DMS79 treated with DMSO at 0.1 percent for 48 hours (cell line): ENCODE measurements at places on chromosomes 12 and 14.

DNA sequence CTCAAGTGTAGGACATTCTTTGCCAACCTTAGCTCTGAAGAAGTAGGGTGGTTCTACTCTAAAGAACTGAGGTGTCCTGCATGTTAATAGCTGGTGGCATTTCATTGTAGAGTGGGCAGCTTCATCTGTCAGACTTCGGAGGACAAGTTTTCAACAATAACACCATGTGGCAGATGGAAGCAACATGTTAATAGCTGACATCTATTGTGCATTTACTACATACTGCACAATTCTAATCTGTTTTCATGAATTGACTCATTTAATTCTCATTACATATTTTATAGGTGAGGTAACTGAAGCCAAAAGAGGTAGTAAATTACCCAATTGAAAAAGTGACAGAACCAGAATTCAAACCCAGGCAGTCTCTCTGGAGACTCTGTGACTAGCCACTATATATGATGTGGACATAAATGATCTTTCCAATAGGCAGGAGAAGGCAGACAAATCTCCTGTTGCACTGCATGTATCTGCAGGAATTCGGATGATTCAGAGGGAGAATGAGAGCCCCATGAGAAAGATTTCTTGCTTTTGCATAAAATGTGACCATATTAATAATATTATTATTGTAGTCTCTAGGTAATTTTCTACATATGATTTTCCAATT lies 137.2 kb upstream of the E2F7 start:
- no peak for DNase-seq

DNA sequence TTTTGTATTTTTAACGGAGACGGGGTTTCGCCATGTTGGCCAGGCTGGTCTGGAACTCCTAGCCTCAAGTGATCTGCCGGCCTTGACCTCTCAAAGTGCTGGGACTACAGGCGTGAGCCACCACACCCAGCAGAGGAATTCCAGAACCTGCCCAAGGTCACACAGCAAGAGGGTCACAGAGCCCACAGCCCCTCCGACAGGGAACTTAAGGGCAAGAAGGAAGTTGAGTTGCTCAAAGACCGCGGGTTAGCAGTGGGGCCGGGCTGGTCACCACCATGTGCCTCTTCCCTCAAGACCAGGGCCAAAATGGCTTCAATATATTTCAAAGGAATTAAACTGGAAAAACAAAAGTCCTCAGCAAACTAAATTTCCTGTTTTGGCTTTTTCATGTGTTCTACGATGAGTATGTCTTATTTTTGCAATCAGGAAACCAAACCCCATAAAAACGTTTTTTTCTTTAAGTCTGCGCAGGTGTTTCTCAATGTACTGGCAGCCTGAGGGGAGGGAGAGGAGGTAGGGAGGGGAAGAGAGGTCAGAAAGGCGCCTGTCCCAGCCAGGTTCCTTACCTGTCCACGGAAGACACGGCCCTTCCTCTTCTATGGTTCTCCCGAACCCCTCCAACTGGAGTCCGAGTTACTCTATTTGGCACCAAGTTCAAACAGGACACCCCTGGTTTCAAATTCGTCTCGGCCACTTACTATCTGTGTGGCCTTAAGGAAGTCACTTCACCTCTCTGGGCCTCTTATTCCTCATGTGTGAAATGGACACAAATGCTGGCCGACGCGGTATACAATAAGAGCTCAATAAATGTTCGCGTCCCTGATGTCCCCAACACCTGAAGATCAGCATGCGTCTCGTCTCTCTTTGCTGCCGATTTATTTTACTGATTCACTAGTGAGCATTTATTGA lies 778 bp downstream of the SLC8B1 start:
- DNase-seq: no peak

- no peak for DNase-seq
These were observed 144.7 kb downstream of the SMOC1 start for GRCh38 chr14:70023871-70024270.

- DNase-seq: peak; percentile 87
These were observed at the start of gene COL2A1 for GRCh38 chr12:48004053-48004941. Gene COL2A1 (minus strand): TSS chr12:48004476. CDS start chr12:48004321, 155 bp downstream.

- peak; percentile 97 for DNase-seq
These were observed 38.2 kb upstream of the GNPNAT1 start for GRCh38 chr14:52829527-52830185.

DNA sequence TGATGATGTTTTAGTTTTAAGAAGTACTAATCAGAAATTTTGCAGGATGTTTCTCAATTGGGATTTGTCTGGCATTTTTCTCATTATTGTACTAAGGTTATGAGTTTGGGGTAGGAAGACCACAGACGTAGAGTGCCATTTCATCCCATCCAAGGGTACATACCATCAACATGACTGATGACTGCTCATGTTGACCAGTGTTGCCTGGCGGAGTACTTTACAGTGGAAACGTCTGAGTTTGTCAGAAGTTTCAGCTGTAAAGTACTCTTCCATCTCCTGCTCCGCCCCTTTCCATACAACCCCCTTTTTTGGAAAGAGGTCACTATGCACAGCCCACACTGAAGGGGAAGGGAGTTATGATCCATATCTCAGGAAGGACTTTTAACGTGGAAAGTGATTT lies 74.2 kb downstream of the RCOR1 start:
- DNase-seq: no peak

GRCh38 chr12:9669534-9669933 lies at the start of gene CLEC2D:
Gene CLEC2D (plus strand): TSS chr12:9669713. CDS start chr12:9669735, 22 bp downstream.
- no peak for DNase-seq

GRCh38 chr12:122747224-122748135 lies 5.1 kb upstream of the DENR start:
- DNase-seq: no peak
